ENCODE measurements at places on chromosomes 4 and X.

DNA sequence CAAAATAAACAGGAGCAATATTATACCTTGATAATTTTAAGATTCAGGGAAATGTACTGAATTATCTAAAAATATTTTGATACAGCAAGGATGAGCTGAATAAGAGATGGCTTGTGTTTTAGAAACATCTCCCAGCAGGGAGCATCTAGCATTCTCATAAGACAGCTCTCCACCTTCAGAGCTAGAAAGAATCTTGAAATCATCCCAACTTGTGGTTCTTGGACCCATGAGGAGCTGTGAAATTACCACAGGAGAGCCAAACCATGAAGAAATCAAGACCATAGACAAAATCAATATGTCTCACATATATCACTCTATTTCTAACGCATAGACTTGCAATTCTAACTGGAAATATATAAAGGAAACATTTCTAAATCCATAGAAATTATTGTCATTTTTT, 210.6 kb upstream of the DKK2 start:
- DNase-seq = no peak

DNA sequence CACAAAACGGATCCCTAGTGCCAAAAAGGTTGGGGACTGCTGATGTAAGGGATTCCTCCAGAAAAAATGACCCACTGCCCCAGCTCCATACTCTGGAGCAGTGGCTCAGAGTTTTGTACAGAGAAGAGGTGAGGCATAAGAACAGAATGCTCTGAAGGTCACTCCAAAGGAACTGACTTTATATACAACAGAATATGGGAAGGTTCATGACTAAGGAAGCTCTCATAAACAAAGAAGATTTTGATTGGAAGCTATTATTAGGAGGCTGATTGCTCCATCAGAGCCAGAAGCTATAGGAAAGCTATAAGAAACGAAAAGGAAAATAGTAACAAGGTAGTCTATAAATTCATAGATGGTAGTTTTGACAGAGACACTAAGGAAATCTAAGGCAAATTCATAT, 203.1 kb downstream of the SLC7A11 start:
- DNase-seq = no peak

DNA sequence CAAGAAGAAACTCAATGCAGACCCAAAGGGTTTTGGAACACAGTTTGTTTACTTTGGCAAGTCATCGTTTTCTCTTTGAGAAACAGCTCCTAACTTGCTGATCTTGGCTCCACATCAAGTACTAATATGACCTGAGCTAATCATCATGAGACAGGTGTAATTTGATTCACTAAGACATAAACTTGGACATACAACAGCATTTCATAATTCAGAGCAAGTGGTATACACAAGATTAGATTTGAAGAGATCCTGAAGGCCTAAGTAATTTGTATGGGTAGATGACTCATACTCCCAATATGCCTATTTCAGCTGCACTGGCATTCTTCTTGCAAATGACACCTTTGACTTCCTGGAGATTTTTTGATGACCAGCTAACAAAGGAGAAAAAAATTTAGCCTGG, 1521.7 kb downstream of the RPA4 start:
- no peak for DNase-seq

- no peak for DNase-seq
Measured at GRCh38 chr4:31427691-31428090, 707.5 kb downstream of the PCDH7 start.

DNA sequence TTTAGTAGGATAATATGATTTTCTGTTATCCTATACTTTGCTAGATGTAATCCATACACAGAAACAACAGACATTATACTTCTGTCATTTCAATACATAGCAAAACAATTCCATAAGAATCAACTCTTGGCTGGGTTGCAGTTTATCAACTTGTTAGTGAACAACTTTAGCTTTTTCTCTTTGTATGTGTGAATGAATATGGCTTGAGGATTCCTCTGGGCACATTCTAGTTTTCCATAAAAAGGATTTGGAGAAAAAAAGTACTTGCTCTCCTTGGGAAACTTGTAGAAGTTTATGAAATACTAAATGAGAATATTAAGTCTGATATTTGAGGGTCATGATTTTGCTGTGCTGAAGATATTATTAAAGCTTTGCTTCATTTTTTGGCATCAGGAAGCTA, 210.7 kb upstream of the GIMD1 start:
- DNase-seq = no peak

GRCh38 chr4:55754754-55755350, 64.7 kb upstream of the EXOC1L start:
- no peak for DNase-seq

GRCh38 chr4:35105486-35105885, 1138.8 kb downstream of the ARAP2 start:
- DNase-seq = no peak

DNA sequence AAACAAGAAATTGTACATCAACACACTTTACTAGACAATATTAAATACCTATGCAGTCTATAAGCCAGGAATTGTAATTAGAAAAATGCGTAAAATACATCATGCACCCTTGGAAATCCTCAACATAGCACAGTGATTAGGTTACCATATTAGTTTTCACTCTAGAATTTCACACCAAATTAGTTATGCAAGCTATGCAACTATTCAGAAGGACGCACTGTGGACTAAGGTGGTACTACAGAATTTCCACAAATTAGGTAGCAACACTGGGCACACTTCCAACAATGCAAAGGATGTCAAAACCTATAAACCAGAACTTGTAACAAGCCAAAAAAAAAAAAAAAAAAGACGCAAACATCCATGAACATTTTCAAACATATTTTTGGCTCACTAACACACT, 71.1 kb upstream of the ZCCHC13 start:
- no peak for DNase-seq

DNA sequence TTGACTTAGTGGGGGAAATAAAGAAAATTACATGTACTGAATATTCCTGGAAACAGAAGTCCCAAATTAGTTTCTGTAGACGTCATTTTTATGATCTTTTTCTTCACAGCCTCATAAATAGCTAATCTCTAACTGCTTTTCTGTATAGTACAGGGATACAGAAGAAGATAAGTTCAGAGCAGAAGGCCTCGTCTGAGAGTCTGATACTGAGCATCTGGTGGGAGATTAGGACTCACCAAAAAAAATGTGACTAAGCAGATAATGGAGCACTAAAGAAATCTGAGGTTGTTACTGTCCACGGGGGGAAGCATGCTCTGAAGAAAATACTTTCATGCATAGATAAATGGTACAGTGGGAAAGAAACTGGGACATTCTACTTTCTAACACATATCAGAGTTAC, 115.3 kb upstream of the TRPC5 start:
- no peak for DNase-seq

GRCh38 chrX:111444881-111445280, 32.9 kb upstream of the DCX start:
- DNase-seq = no peak

DNA sequence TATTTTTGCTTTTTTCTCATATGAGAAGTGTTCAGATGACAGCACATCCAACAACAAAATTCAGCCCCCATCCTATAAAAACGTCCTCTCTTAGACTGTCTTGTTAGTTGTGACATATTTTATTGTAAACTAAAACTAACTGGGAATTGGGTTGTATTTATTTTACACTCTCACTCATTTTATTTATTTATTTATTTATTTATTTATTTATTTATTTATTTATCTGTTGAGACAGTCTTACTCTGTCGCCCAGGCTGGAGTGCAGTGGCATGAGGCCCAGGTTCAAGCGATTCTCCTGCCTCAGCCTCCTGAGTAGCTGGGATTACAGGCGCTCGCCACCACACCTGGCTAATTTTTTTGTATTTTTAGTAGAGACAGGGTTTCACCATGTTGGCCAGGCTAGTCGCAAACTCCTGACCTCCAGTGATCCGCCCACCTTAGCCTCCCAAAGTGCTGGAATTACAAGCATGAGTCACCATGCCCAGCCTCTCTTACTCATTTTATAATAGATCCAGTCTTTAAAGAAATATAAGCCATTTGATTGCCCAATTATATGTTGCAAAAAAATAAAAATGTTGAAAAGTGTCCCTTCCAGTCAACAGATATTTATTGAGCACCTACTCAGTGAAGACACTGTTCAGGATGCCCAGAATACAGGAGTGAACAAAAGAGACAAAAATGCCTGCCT, 44.6 kb downstream of the PALLD start:
- DNase-seq = no peak

- DNase-seq = no peak
Measured at GRCh38 chrX:148290041-148290440, 210.4 kb upstream of the AFF2 start.

Data from left forelimb (tissue), 1 donor.